ENCODE measurements at places on chromosomes 13 and 19.

DNA sequence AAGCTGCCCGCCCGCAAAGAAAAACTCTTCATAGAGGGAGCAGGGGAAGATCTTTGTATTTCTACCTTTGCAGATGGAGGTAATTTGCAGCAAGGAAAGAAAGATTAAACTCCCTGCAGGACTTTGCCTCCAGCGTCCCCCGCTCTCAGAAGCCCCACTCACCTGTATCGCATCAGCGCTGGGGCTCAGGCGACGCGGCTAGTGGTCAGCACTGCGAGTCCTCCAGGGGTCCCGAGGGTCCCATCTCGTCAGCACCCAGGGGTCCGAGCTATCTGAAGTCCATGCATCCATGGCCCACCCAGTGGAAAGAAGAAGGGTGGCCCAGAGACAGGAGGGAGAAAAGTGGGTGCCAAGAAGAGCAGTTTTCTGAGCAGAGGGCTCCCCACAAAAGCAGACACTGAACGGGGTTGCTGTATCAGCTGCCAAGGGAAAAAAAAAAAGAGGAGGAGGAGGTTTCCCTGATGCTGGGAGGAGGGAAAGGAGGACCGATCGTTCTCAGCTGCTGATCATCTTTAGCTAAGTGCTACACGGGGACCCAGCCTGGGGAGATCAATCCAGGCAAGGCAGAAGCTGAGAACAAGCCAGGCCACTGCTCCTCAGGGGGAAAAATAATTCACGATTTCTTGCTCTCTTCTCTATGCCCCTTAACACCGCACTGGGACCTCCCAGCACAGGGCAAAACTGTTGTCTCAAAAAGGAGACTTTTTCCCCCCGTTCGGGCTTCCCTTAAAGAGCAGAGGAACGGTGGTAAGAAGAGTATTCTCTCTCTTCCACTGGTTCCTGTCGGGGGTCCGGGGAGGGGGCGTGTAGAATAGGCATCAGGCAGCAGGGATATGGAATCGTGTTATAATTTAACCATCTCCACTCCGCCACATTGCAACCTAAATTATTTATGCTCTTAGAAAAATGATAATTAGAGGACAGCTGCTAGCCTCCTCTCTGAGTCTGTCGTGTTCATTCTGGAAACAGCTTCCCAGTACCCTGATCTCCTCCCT lies 117.7 kb upstream of the CACNA1A start:
- no peak for DNase-seq

DNA sequence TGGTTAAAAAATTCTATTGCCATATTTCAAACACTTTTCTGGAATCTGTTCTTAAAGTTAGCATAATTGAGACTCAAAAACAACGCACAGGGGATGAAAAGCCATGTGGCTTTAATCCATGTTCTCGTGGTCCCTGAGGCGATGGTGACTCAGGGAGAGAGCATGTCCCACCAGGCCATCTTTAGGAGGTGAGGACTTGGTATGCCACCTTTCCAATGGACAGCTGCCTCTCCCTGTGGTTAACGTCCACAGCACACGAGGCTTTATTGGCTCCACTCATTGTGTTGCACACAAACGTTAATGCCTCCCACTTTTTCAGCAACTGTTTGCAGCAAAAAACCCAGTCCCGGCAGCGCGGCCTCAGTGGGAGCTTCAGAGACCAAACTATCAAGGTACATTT lies 51.4 kb downstream of the EFNB2 start:
- DNase-seq = no peak

DNA sequence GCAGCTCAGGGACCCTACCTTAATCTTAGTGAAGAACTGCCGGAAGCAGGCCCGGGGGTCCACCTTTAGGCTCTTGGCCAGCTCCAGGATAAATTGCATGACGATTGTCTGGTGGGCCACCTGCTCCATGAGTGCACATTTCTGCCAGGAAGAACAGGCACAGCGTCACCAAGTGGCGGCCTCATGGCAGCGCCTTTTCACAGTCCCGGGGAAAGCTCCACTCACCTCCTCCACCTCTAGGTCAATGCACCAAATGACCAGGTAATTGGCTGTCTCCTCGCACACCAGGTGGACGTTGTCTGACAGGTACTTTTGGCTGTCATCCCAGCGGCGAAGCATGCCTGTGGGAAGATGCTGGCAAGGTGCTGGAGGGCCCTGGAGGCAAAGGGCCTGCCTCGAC lies 8.3 kb downstream of the CDC37 start:
- DNase-seq = no peak

DNA sequence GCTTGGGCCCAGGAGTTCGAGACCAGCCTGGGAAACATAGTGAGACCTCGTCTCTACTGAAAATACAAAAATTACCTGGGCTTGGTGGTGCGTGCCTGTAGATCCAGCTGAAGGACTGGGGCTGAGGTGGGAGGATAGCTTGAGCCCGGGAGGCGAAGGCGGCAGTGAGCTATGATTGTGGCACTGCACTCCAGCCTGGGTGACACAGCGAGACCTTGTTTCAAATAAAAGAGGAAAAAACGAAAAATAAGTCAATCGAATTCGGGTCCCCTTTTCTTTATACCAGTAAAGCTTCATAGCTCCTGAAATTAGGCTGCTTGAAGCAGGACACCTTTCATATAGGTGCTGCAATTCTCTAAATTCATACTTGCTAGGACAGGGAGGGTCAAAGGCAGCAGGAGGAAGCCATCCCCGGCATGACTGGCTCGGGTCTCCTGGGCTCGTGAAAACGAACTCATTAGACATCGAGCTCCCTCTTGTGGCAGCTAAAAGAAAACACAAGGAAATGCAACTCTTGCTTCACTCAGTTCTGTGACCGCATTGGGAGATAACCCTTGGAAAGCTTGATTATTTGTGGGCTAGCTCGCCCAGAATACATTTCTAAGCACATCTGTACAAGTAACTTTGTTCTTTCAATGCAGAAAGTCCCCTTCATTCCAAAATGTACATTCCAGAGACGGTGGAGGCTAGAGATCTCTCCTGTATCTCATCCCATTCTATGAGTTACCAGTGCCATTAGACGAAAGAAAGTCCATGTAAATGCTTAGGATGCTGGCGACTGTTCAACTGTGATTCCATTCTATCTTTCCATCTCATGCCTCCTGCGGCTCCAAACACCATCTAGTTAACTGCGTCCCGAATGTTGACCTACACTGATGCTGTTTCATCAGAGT lies 16.8 kb downstream of the FPR2 start:
- peak; percentile 21 for DNase-seq

DNA sequence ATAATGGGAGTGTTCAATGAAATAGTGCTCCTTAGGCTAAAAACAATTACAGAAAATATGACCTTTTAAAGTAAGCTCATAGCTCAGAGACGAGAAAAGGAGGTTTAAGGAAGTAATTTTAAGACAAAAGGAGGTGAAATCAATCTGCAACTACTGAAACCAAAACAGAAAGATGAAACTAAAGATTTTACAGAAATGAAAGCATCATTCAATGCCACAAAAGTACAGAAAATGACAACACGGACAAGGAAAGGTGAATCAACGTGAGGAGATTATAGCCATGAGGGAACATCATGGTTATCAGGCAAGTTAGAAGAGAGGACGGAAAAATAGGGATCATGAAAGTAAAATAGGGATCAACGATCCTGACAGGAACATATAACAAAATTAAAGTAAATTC lies 745.2 kb downstream of the PCDH17 start:
- no peak for DNase-seq

DNA sequence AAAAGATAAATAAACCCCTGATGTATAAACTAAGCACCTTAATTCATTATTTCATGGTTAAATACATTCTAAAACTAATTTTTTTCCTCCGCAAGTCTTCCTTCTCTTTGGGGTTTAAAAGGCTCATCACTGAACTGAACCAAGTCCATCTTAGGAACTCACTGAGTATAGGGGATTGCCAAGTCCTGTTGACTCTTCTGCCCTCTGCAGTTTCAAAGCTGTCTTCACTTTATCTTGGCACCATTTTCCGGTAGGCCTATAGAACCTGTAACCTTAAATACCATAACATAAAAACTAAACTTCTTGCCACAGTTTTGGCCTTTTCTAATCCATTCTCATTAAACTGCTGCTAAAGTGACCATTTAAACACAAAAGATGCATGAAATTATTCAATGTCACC lies 66.5 kb upstream of the USPL1 start:
- DNase-seq = no peak

GRCh38 chr13:66367356-66367755 lies 862.8 kb downstream of the PCDH9 start:
- DNase-seq = no peak

GRCh38 chr13:22027566-22027965 lies 356.7 kb downstream of the FGF9 start:
- no peak for DNase-seq

GRCh38 chr19:33789344-33789743 lies 7.3 kb upstream of the KCTD15 start:
- no peak for DNase-seq

- peak; percentile 80 for DNase-seq
Observed at GRCh38 chr13:26971990-26972887, 199.4 kb downstream of the USP12 start.

DNA sequence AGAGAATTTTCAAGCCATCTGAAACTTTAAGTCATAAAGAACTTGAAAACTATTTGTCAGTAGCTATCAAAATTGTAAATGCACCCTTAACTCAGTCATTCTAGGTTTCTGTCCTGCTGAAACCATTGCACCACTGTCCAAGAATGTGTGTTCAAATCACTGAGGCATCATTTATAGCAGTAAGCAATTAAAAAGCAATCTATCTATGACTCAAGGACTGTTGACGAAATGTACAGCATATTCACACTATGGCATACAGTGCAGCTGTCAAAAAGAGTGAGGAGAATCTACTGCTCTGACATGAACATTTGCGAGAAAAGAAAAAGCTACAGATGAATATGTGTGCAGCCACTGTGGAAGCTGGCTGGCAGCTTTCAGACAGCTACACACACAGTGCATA lies 71.2 kb downstream of the ING1 start:
- no peak for DNase-seq

GRCh38 chr13:77502104-77502720 lies 33.3 kb upstream of the SCEL start:
- DNase-seq = no peak

- no peak for DNase-seq
Observed at GRCh38 chr19:14954071-14954655, 12.9 kb downstream of the OR7C2 start.

DNA sequence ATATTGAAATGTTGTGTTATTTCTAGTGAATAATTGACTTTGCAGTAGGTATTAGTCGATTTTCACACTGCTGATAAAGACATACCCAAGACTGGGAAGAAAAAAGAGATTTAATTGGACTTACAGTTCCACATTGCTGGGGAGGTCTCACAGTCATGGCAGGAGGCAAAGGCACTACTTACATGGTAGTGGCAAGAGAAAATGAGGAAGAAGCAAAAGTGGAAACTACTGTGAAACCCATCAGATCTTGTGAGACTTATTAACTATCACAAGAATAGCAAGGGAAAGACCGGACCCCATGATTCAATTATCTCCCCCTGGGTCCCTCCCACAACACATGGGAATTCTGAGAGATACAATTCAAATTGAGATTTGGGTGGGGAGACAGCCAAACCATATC lies 9.9 kb upstream of the C5AR2 start:
- no peak for DNase-seq

GRCh38 chr13:92873029-92873428 lies 353.6 kb upstream of the GPC6 start:
- no peak for DNase-seq

GRCh38 chr13:85377783-85378182 lies 421.4 kb downstream of the SLITRK6 start:
- no peak for DNase-seq

- DNase-seq = peak; percentile 61
Observed at GRCh38 chr19:16325161-16325527, 518 bp downstream of the KLF2 start.

DNA sequence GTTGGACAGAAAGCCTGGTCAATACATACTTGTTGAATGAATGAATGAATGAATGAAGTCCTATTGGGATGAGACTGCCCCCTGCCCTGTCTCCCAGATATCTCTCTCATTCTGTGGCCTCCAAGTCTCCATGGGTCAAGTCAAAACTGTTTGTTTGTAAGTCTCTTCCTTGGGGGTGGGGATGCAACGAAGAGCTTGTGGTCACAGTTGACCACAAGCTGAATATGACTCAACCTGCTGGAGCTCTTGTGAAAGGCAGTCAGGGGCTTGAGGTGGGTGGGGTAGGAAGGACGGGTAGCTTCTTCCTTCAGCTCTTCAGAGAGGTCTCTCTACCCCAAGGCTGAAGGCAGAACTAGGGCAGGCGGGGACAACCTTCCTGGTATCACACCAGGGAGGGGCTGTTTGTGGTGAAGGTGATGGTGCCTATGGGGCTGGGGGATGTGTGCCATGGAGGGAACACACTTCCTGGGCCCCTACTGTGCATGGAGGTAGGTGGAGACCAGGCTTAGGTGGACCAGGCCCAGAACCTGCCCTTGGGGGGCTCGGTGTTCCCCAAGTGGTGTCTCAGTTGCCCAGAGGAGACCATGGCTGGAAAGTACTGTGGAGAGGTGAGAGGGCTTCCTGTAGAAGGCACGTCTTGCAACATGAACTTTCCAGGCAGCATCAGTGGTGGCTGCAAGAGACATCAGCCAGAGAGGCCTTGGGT lies 8.0 kb downstream of the MYO1F start:
- DNase-seq = peak; percentile 19

DNA sequence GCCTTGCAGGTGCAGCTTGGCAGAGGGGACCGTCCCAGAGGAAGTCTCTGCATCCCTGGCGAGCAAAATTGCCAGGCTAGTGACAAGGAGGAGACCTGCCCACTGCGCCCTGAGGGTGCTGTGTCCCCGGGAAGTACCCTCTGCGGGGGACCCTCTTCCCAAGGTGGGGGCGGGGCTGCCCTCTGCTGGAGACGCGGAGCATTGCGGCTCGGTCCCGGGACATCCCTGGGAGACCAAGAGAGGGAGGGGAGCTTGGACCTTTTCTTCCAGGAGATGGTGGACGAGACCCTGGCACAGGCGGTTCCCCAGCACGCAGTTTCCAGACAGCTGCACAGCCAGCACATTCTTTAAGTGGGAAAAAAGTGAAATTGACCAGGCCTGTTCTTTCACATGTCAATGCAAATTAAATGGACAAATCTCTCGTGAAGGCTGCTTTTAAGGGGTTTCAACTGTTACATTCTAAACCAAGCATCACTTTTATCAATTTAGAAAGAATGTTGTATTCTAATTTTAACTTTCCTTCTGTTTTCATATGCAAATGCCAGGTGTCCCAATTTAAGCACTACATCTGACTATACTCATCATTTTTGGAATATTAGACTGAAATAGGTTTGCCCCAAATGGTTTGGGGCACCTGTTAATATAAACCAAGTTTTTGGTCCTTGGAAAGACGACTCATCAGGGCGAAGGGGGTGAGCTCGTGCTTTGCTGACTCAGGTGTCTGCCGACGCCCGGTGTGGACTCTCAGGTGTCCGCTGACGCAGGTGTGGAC lies 60.7 kb downstream of the MCF2L start:
- no peak for DNase-seq

- DNase-seq = no peak
Observed at GRCh38 chr13:51731759-51732158, 72.2 kb downstream of the DHRS12 start.

GRCh38 chr13:77521595-77522367 lies 13.7 kb upstream of the SCEL start:
- DNase-seq = no peak
